Activated CD8-positive, alpha-beta memory T cell treated with anti-CD3 and anti-CD28 coated beads for 24 hours (primary cell): ENCODE measurements at places on chromosomes 2 and 18.

DNA sequence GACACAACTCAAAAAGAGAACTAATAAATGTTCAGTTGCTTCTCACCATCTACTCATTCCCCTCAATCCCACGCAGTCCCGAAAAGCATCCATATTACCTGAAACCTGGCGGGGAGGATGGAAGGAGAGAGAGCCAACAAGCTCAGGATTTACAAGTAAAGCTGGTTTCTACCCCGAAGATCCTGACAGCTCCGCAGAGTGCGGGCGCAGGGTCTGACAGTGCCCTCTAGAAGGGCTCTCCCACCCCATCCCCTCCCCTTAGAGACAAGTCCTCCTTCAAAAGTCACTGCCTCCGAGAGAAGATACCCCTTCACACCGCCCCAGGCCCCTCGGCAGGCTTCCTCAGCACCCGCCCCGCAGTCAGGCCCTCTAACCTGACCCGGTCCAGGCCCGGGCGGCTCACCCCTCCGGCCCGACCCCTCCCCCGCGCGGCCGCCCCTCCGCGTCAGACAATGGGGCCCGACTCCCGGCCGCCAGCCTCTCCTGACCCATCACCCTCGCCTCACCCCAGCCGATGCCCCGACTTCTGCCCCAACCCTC lies 550 bp downstream of the RAB1A start:
- no peak for DNase-seq

- DNase-seq = no peak
Measured at GRCh38 chr2:8281950-8282857, 399.7 kb upstream of the ID2 start.

GRCh38 chr18:58649966-58650816 lies 21.1 kb upstream of the MALT1 start:
- no peak for DNase-seq

GRCh38 chr2:162266460-162266760 lies 23.2 kb upstream of the FAP start:
- no peak for DNase-seq

DNA sequence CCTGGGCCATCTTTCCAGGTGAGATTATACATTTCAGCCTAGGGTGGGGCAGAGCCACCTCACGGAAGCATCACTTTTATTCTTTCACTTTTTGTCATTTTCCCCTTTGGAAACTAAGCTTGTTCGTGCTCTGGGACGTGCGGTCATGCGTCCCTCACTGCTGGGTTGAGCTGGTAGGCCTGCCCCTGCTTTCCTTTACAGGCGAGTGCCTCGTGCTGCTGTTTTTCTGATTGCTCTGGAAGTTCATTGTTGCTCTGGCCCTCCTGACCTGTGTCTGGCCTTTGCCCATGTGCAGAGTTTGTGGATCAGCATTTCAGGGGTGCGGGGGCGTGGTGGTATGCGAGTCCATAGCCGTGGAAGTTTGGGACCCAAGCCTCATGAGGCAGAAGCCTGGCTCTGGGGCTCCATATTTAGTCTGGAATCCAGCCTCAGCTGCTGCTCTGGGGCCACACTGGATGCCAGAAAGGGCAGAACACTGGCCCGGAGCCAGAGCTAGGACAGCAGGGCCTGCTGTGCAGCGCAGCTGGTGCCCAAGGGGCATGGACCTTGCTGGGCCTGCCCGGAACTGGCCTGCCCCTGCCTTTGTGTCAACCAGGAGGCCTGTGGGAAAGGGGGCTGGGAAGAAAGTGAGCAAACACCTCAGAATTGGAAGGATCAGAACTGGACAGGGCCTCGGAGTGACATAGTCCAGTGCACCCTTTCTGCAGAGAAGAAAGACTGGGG lies 51.1 kb downstream of the CTIF start:
- DNase-seq = no peak

DNA sequence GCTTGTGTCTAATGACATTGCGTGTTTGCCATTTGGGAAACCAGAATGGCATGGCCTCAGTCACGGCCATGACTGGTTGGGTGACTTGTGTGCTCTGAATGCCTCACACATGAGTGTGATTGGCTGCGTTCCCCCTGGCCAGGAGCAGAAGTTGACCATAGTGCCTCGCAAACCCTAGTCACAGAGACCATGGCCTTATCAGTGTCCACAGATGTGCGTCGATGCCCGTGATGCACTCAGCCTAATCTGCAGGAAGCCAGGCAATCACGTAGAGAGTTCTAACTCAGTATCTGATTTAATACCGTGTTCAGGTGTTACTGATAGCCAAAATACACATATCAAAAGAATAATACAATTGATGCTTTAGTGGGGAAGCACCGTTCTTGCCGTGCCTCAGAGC lies 64.0 kb downstream of the BOLA3 start:
- no peak for DNase-seq

GRCh38 chr2:168348076-168348475 lies 100.7 kb upstream of the STK39 start:
- no peak for DNase-seq

DNA sequence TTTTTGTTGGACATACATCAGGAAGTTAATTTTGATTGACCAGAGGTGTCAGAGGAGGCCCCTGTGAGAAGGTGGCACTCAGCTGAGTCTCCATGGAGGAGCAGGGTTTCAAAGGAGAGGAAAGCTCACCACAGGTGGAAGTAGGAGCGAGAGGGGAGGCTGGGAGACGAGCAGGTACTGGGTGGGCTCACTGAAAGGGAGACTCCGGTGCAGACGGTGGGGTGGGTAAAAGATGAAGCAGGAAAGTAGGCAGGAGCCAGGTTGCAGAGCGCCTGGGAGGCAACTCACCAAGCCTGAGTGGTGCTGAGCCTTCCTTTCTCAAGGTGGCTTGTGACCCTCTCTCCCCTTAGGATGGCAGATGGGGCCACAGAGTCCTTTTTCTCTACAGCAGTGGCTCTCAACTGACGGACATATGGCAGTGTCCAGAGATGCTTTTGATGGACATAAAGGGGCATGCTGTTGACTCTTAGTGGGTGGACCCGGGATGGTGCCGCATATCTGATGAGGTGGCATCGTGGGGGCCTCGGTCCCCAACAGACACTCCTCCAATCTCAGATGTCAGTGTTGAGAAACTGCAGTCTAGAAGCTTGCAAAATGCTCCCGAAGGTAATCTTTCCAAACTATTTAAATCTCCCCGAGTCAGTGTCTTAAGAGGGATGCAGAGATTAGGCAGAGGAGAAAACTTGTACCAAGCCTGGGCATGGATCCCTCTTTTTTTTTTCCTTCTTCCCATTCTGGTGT lies 64.0 kb downstream of the LPIN1 start:
- DNase-seq = peak; percentile 35

- no peak for DNase-seq
Measured at GRCh38 chr2:211103989-211104388, 547.6 kb downstream of the CPS1 start.

GRCh38 chr2:106108351-106108750 lies 85.8 kb downstream of the UXS1 start:
- DNase-seq = peak; percentile 54

GRCh38 chr2:84800194-84800805 lies 80.6 kb downstream of the TRABD2A start:
- DNase-seq = no peak

DNA sequence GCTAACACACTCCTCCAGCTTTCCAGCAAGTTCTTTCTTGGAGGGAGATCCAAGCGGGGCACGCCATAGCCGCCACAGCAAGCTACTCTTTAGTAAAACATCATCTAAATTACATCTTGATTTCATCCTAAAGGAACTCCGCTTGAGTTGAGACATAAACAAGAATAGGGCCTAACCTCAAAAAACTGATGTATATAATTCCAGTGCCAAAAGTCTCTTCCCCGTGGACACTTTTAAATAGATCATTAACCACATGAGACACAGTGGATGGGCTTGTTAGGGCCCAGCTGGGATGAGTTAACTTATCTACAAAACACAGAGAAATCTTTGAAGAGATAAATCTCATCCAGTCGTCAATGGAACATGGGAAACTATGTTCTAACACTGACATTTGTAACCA lies 20.8 kb upstream of the MLPH start:
- no peak for DNase-seq

GRCh38 chr2:111666160-111666559 lies 217.8 kb downstream of the ANAPC1 start:
- DNase-seq = no peak

- DNase-seq = no peak
Measured at GRCh38 chr2:36633470-36634092, 35.6 kb upstream of the FEZ2 start.

DNA sequence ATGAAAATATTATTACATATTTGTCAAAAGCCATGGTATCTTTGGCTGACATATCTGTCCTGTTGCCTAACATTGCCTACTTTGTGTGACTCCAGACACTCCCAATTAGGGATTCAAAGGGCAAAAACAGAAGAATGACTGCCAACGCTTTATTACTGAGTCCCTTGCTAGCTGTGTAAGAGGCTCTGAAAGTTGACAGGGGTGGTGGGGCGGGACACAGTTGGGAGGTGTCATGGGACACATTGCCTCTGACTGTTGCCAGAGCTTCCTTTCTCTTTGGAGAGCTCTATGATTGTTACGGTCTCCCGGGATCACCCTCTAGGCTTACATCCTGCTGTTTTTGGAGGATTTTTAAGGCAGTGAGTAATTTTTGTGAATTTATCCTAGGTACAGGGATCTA lies 249.6 kb upstream of the ACVR2A start:
- DNase-seq = no peak

- DNase-seq = no peak
Measured at GRCh38 chr2:200405599-200406298, 99.3 kb downstream of the SPATS2L start.

DNA sequence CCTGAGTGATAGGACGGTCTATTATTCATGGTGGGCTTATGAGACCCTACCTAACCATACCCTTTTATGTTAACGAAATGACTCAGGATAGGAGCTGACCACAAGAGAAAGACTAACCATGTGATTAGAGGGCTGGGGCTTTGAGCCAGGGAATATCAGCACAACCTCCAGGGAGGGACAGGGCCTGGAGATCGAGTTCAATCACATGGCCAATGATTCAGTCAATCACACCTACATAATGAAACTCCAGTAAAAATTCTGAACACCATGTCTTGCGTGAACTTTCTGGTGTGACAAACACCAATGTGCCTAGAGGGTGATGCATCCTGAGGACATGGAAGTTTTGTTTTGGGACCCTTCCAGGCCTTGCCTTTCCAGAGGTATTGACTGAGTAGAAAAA lies 2.2 kb upstream of the TEX51 start:
- DNase-seq = no peak

DNA sequence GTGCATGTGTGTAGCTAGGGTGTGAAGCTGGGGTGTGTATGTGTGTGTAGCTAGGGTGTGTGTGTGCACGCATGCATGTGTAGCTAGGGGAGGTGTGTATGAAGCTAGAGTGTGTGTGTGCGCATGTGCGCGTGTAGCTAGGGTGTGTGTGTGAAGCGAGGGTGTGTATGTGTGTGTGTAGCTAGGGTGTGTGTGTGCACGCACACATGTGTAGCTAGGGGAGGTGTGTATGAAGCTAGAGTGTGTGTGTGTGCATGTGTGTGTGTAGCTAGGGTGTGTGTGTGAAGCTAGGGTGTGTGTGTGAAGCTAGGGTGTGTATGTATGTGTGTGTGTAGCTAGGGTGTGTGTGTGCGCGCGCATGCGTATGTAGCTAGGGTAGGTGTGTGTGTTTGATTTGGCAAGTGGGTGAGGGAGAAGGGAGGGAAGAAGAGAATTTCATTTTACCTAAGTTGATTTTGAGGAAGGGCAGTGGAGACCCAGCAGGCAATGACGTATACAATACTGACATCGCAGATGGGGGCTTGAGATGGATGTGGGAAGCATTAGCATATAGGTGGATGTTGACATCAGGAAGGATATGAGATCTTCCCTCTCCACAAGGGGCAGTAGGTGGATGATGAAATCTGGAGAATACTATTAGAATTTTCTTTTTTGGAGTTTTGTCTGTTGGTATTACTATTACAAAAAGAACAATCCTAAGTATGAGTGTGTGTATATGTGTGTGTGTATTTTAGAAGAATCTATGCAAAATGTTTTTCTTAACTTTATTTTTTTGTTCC lies 70.7 kb downstream of the PRELID3A start:
- no peak for DNase-seq

DNA sequence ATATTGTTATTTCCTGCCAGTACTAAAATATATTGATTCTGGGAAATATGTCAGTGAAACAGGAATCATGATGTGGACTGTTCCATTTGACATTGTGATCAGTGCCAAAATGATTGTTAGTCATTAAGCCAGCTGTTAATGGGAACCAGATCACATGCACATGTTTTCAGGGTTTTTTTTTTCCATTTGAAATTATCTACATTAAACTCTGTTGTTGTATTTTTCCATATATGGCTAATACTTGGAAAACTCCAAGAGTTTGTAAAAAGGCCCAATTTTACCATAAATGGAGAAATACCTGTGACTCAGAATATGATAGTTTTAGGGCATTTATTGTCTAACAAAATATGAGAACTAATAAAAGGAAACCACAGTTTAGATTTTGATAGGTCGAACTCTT lies 13.4 kb downstream of the ITGAV start:
- no peak for DNase-seq

DNA sequence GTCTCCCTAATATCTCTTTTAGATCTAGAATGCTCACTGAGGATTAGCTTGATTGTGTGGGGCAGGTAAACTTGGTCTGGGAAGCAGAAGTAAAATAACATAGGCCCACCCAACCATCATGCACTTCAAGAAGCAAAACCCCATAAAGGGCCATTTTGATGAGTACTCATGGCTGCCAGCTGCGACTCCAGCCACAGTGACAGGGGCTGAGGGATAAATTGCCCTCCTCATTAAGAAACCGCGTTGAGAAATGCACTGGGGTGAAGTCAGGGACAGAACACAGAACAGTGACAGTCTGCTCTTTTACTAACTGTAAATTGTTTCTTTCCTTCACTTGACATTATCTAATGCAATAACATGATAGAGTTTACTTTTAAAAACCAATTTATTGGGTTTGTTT lies 60.2 kb downstream of the RND3 start:
- DNase-seq = no peak

DNA sequence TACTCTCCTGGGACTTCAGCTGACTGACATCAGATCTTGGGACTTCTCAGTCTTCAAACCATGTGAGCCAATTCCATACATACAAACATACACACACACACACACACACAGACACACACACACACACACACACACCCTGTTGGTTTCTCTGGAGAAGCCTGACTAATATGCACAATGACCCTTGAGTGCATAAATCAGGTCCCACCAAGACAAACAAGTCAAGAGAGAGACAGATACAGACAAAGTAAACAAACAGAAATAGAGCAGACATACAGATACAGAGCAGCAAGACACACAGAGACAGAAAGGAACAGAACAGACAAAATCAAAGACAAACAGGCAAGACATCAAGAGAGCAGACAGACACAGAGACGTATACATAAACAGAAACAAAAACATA lies 43.8 kb upstream of the DDX18 start:
- DNase-seq = no peak

DNA sequence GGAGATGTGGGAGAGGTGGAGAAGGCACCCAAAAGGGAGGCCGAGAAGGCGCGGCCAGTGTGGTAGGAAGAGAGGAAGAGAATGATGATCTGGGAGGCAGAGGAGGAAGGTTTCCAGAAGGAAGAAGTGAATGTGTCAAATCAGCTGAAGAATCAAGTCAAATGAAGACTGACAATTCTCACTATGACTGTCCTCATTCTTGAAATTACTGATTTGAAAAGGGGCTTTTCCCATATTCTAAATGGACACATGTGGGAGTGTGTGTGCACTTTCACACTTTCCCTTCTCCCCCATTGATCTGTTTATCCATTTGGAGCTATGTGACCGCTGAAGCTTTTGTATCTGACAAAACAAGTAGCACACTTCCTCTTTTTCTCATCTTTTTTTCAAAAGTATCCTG lies 6.1 kb downstream of the AFF3 start:
- no peak for DNase-seq

- DNase-seq = no peak
Measured at GRCh38 chr2:84077496-84077895, 381.6 kb downstream of the SUCLG1 start.

- DNase-seq = no peak
Measured at GRCh38 chr2:226836548-226836885, 663 bp downstream of the RHBDD1 start.
